ENCODE measurements at places on chromosomes 13 and 19.
A peak's percentile ranks its signal among the peaks of the same experiment; 100 is the strongest.

DNA sequence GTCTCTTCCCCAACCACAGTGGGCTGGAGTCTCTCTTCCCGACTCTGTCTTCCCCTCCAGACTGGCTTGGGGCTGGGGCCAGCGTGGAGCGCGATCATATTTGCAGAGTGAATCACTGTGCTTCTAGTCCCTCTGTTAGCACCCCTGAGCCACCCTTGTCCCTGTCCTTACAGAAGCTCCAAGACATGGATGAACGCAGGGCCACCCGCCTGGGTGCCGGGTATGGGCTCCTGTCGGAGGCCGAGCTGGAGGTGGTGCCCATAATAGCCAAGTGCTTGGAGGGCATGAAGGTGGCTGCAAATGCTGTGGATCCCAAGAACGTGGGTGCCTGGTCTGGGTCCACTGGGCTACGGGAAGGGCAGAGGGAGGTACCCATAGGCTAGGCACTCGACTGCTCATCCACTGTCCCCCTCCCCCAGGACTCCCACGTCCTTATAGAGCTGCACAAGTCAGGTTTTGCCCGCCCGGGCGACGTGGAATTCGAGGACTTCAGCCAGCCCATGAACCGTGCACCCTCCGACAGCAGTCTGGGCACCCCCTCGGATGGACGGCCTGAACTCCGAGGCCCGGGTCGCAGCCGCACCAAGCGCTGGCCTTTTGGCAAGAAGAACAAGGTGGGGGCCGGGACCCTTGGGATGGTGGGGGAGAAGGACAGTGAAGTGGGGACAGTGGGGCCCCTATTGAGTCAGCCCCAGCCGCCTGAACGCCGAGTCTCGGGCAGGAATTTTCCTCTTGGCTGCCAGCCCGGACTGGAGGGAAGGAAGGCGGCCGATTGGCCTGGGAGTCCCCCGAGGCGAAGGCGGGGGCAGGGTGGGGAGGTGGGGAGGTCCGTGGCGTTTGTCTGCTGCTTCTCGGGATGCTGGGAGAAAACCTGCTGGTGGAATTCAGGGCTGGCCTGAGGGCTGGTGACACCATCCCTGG, 5.2 kb downstream of the TRIP10 start:
- DNase-seq: no peak

DNA sequence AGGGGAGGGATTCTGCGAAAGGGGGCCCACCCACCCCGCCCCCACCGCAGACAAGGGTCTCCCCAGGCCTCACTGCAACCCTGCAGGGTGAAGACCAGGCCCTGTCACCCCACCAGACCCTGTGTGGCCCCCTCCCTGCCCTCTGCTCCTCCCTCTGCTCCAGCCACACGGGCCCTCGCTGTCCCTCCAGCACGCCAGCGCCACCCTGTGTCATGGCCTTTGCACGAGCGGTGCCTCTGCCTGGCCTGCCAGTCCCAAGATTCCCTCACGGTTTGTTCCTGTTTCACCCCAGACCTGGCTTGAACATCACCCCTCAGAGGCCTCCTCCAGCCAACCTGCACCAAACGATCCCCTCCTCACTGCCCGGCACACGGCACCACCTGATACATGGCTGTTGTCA, 27.3 kb downstream of the PIP5K1C start:
- no peak for DNase-seq

DNA sequence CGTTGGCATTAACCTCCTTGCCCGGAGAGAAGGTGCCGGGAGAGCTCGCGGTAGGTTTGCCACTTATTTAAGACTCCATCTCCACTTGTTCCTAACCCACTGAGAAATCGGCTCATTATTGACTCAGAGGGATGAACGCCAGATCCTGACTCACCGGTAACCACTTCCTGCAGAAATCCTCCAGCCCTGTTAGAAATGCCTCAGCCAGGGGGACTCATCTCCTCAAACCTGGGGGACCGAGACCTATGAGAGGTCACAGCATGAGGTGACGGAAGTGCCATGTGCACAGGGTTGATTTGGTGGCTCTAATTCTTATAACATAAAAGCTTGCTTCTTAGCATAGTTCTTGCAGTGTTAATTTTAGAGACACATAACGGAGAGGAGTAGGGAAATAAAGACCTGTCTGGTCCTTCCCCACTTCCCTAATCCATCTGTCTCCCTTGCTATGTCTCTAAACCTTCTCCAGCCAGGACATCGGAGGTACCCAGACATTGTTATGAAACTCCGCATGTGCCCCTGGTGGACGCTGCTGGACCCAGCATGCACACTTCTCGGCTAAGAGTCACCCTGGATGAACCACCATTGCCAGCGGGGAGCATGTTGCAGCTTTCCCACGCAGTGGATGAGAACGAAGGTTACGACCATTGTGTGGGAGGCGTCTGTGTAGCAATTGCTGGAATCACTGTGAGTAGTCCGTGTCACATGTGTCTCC, 158.9 kb downstream of the EFNB2 start:
- peak; percentile 26 for DNase-seq

GRCh38 chr13:32734511-32734910, 148.3 kb downstream of the PDS5B start:
- peak; percentile 33 for DNase-seq

GRCh38 chr13:41505209-41505835, 48.0 kb downstream of the RGCC start:
- DNase-seq: no peak

GRCh38 chr13:29758531-29759114, 91.8 kb downstream of the UBL3 start:
- DNase-seq: peak; percentile 78

DNA sequence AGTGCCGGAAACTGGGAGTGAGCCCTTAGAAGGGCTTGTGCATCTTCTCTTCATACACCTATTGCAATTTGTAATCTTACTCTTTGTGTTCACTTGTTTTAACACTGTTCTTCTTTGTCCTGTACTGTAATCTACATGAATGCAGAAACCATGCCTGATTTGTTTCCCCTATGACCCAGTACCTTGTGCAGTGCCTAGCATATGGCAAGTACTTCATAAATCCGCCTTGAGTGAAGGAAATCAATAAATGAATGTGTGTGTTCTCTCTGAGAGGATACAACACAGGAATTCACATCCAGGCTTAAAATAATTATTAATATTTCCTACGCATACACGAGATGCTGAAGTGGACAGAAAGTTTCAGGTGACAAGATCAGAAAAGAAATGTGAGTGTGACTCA, 172.6 kb downstream of the GPC6 start:
- no peak for DNase-seq

DNA sequence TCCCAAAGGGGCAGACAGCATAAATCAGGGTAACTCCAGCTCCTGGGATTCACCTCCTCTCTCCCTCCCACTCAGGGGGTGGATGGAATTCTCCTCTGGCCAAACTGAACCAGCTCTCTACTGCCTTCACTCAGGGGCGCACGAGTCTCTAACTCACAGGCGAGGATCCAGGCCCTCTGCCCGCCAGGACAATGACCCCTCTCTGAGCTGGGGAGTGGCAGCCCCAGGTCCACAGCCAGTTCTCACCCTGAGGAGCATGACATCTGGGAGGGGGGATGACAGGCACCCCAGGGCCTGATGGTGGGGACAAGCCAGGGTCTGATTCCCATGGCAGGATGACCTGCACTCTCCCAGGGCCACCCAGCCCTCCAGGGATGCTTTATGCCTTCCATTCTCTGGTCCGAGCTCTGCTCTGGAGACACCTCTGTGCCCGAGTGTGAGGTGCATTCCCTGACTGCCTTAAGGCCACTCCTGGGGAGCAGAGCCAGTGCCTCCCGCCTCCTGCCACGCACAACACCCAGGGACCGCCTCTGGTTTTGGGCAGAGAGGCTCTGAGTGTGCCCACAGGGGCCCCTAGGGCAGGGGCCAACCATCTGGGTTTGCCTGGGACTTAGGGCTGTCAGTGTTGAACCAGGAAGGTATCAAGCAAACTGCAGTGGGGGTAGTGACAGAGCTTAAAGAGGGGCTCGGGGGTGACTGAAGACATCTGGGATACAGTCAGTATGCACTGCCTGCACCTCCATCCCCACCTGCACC, 66.2 kb downstream of the GNG7 start:
- DNase-seq: no peak

- DNase-seq: no peak
These were observed 13.6 kb upstream of the ACOD1 start for GRCh38 chr13:76934671-76935070.

DNA sequence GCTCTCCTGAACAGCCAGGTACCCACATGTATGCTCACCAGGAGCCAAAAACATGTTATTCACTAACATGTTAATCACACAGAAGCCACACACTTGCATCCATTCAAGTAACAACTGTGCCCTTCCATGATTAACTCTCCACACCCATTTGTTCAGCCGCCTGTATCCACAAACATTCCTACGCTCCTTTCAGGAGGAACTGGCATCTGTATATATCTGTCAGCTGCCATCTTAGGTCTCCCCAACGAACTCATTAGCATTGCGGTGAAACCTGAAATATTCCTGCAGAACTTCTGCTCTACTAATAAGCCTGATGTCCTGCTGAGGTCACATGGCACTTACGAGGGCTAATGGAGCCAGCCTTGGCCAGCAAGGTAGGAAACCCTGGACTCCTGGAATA, 33.0 kb downstream of the OLFM2 start:
- no peak for DNase-seq

DNA sequence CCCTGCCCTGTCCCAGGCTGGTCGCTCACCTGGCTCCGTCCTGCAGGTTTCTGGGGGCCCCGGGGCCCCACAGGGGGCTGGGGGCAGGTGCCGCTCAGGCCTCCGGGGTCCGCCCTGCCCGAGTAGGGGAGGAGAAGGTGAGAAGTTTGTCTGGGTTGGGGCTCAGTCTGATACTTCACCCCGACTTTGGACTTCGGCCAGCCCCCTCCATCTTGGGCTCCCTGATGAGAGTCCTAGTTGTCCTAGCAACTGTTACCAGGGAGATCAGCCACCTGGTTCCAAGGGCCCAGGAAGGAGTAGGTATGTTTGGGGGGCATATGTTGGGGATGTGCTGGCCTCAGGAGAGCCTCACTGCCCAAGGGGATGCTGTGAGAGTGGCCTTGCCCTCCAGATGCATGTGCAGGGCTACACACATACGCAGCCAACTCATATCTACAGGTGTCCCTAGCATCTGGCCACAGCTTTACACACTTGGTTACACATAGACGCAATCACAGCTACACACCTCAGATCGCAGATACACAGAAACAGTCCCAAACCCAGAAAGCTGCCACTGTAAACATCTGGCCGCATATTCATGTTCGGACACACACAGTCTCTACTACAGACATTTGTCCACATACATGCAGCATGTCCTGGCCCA, 3.4 kb downstream of the NUMBL start:
- DNase-seq: no peak

DNA sequence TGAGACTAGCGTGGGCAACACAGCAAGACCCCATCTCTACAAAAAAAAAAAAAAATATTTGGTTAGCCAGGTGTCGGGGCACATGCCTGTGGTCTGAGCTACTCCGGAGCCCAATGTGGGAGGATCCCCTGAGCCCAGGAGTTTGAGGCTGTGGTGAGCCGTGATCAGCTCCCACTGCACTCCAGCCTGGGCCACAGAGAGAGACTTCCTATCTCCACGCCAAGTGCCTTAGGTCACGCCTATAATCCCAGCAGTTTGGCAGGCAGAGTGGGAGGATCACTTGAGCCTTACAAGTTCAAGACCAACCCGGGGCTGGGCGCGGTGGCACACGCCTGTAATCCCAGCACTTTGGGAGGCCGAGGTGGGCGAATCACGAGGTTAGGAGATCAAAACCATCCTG, 8.7 kb upstream of the ADAT3 start:
- no peak for DNase-seq

DNA sequence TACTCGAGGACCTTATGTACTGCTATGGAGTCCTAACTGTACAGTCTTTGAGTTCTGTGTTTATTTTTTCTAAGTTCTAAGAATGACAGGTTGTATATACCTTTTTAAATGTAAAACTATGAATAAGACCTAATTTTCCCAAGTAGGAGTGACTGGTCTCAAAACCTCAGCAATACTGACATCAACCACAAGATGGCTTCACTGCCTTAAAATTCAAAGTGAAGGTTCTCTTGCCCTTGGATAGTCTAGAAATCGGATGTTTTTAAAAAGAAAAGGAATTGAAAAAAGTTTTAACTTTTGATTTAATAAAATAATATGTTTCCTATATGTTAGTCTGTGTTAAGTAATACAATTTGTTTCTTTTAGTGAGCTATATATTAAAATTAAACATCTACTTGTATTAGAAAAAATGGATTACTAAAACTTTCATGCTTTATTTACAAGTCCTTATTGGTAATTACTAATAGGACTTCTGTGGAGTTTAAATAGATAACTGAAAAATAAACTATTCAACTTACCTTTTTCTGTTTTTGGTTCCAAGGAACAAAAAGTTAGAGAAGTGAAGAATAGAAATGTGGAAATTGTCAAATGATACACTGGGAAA, 52.0 kb downstream of the TDRD3 start:
- DNase-seq: no peak
